Stimulated activated CD4-positive, alpha-beta T cell treated with anti-CD3 and anti-CD28 coated beads, Interleukin-2, amount 100 ng/mL, for 4 hours (primary cell): ENCODE measurements at places on chromosomes 3 and 15.
A peak's percentile ranks its signal among the peaks of the same experiment; 100 is the strongest.

DNA sequence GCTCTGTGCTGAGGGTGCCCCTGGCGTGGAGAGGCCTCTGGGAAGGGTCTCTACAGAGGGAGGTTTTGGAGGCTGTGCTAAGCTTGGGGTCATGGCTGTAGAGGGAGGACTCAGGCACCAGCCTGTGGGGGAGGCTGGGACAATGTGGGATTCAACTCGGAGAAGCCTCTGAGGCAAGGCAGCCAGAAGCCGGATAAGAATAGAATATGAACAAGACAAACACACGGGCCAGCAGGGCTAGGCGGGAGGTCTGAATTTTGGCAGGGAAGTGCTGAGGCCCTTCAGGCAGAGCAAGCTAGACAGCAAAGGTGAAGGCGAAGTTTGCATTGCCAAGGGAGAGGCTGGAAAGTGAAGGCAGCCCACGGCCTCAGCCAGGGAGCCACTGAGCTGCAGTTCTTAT, 612.1 kb upstream of the NR2F2 start:
- no peak for DNase-seq

GRCh38 chr3:194220901-194221326, 85.0 kb downstream of the HES1 start:
- DNase-seq = no peak

GRCh38 chr15:68177742-68178141, 27.4 kb downstream of the CALML4 start:
- no peak for DNase-seq

GRCh38 chr15:92780843-92781242, 119.3 kb upstream of the CHD2 start:
- no peak for DNase-seq

DNA sequence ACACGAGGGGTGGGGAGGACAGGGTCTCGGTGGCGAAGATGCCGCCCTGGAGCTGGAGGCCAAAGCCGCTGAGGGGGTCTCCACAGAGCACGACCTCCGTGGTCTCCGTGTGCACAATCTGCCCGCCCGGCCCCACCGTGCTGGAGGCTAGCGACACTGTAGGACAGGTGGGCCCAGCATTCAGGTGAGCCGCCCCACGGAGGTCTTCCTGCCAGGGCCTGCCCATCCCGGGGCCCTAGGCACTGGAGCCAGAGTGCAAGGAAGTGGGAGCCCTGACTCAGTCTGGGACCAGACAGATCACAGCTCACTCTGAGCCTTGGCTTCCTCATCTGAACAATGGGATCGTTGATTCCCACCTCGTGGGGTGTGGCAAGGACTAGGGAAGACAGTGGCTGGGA, 25.8 kb downstream of the GRIP2 start:
- no peak for DNase-seq

GRCh38 chr3:109803274-109803673, 465.9 kb upstream of the DPPA4 start:
- DNase-seq = no peak

- no peak for DNase-seq
Observed at GRCh38 chr3:114408736-114409670, 115.2 kb downstream of the TIGIT start.

DNA sequence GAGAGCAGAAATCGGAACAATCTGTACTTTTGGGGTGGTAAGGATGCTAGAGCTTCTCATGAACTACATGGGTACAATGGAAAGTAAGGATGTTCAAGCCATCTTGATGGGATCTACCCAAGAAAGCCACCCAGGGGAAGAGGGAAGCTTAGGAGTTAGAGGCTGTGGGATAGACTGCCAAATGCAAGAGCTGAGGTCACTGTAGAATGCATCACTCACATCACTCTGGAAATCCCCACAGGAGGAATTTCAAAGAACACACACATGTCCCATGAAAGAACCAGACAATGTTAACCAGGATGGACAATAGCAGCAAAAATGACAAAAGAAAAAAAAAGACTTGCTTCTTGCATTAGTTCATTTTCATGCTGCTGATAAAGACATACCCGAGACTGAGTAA, 32.8 kb upstream of the UBE2E2 start:
- DNase-seq = no peak

DNA sequence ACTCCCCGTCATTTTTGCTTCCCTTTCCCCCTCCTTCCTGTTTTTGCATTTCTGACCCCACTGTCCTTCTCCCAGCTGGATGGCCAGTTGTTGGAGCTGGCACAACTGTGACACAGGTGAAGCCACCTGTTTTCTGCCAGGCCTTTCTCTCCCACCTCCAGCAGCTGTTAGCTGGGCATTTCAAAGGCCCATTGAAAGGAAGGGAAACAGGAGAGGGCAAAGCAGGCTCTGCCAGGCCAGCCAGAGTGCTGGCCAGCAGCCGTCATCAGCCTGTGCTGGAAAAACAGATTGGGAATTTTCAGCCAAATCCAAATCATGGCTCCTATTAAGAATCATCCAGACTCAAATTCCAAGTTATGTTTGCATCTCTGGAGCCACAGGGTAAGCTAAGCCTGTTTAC, 155.2 kb upstream of the C2CD4B start:
- no peak for DNase-seq

- DNase-seq = no peak
Observed at GRCh38 chr15:46297766-46298165, 662.9 kb downstream of the SQOR start.

GRCh38 chr3:97235179-97235578, 420.8 kb downstream of the EPHA6 start:
- DNase-seq = no peak

DNA sequence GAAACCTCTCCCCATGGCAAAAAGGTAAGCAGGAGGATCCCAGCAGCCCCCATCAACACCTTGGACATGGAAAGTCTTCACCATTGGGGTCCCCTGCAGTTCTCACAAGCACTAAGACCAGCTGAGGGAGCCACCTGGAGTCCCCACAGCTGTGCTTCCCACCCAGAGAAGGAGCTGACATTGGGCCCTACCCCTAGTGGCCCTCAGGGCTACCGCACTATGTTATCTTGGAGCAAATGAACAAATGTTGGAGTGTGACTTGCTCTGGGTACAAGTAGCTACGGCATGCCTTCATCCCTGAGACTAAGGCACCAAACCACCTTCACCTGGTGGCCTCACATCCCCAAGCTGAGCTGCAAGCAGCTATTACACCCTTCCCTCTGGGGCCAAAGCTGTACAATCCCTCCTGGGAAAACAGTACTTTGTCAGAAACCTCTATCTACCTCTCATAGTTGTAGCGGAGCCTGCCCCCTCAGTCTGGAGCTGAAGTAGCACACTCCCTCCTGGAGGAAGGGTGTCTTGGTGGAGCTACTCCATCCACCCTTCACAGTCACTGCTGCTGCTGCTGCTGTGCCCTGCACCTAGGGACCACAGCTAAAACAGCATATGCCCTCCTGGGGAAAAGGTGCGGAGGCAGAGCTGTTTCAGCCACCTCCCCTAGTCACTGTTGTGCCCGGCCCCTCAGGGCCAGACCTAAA, 42.7 kb downstream of the SERP1 start:
- no peak for DNase-seq

- no peak for DNase-seq
Observed at GRCh38 chr3:143000528-143000927, 842 bp upstream of the U2SURP start.

GRCh38 chr15:36053746-36054145, 507.8 kb upstream of the DPH6 start:
- DNase-seq = no peak

DNA sequence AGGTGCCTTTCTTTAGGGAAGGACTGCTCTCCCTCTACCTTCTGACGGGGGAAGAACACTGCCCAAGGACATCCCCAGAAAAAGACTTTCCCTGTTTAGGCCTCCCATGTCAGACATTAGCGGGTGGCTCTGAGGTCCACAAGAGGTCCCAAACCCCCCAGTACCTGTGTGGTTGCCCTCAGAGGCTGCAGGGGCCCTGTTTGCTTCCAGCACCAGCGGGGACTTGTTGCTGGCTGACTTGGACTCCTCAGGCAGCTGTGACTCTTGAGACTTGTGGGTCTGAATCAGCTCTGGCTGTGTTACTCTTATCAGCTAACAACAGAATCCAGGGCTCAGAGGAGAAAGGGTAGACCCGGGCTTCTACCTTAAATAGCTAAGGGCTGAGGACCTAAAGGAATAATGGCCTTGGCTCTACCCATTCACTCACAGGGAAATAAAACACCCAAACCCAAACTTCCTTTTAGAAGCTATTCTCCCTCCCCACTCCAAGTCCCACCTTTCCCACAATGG, 39.2 kb downstream of the SEMA3G start:
- no peak for DNase-seq

- no peak for DNase-seq
Observed at GRCh38 chr3:151315136-151315535, 1.5 kb downstream of the GPR87 start.

- no peak for DNase-seq
Observed at GRCh38 chr3:42906070-42906847, at the start of gene ZNF662. ZNF662 (plus strand) TSS chr3:42906142; CDS start chr3:42908115, 1,973 bp downstream.

DNA sequence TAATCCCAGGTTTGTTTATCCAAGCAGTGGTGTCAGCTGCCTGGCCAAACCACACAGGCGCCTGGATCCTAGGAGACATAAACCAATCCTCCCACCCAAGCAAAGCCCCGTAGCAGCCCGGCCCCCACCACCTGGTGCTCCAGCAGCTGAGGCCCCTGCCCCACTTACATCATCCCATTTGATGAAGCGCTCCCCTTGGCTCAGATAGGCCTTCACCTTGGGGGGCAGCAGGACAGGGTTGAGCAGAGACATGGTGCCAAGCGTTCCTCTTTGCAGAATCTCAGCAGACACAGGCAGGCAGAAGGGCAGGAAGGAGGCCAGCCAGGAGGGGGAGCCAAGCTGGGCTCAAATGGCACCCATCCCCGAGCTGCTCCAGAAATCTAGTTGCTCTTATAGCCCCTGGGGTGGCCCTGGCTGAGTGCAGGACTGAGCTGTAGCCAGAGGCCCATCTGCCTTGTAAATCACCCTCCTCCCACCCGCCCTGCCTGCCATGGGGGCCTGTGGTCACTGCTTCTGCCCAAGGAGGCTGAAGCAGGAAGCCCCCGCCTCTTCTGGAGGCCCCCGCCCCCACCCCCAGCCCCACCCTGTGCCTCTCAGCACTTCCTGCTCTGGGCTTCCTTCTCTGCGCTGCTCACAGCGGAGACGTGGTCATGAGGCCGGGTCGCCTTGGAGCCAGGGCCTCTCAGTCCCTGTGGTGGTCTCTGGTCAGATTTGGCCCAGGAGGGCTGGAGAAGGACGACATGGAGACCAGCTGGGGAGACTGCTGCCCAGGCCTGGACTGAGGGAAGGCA, at the start of gene PLCB2:
Gene PLCB2 (minus strand): TSS at position 515 of the 791 bp plus-strand sequence. CDS start 263 bp downstream, at position 252.
- DNase-seq = peak; percentile 37

DNA sequence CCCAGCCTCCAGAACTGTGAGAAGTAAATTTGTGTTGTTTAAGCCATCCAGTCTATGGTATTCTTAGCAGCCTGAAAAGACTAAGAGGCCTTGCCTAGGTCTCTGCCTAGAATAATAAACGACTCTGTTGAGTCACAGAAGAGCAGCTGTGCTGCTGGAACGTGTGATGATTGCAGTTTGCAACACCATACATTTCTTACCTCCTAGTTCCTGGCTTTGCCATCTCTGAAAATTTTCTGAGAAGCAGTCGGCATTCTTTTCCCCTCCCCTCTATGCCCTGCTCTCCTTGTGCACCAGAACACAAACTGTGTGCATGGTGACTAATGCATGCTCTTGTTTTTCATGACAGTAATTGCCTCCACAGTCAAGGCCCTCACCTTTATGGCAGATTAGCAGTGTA, 301.3 kb downstream of the IL20RB start:
- DNase-seq = no peak

GRCh38 chr3:66822186-66823008, 175.7 kb upstream of the KBTBD8 start:
- peak; percentile 46 for DNase-seq

DNA sequence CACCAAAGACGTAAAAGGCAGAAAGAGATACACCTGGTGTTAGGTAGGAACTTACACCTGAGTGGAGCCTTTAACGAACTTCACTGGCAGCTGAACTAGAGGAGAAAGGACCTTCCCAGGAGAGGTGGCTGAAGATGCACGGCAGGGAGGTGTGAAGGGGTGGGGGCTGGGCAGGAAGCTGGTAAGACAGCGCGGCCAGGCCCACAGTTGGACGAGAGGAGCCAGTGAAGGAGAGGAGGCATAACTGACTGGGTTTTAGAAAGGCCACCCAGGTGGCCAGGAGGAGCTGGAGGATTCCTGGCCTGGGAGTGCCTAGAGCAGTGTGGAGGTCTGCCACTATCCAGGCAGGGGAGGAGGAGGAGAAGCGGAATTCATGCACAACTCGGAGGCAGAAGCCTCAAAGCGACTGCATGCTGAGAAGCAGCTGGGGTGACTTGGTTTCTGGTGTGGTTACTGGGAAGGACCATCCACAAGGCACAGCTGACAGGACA, 51.9 kb downstream of the SLC41A3 start:
- DNase-seq = no peak

DNA sequence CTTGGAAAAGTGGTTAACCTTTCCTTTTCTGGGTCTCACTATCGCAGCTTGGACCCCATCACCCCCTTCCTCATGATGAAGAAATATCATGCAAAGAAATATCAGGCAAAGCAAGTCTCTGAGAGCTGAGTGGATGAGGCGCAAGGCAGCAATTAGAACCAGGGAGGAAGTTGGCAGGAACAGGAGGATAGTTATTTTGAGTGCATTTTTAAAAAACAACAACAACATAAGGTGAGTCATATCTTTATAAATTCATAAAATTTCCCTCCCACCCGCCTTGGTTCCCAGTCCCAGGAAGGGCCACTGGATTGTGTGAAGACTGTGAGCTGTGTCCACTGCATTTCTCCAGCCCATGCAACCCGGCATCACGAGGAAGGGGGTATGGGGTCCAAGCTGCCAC, 316.9 kb upstream of the TLE3 start:
- no peak for DNase-seq

DNA sequence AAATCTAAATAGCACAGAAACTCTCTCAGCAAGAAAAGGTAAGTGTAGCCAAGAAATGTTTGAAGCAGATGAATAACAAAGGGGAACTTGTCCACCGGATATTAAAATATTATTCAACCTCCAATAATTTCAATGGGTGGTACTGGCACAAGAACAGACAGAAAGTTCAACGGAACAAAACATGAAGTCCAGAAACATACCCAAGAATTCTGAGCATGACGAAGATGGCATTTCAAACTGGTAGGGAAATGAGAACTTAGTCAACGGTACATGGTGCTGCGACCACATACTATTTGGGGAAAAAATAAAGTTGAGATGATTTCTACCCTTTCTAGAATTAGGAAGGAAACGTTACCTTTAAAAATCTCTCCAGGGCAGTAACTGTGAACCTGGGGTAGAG, 5.5 kb downstream of the CHSY1 start:
- no peak for DNase-seq
